ENCODE measurements at places on chromosomes 3 and 15.
A peak's percentile ranks its signal among the peaks of the same experiment; 100 is the strongest.

- peak; percentile 2 for DNase-seq
These were observed 200.8 kb upstream of the TMCO5A start for GRCh38 chr15:37733628-37734027.

GRCh38 chr3:177244606-177245005 is 47.3 kb upstream of the TBL1XR1 start:
- no peak for DNase-seq

- no peak for DNase-seq
These were observed 98.0 kb upstream of the FAM174B start for GRCh38 chr15:92753591-92753990.

DNA sequence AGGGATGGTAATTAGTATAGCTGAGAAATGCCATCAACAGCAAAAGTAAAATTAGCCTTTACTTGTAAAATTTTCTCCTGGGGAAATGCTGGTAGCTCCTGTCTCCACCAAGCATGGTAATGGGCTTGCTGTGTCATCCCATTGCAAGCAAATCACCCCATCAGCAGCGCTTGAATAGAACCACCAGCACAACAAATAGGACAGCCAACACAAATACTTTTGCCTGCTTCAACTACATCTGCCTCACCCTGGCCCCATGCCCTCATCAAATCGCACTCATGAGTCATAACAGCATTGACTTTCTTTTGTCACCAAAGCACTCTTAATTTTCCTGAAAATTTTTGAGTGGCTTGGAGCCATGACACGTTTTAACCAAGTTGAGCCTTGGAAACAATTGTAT is 52.6 kb downstream of the ERC2 start:
- no peak for DNase-seq

- DNase-seq: no peak
These were observed 33.5 kb upstream of the DCUN1D1 start for GRCh38 chr3:183013856-183014255.

- DNase-seq: no peak
These were observed 61.7 kb downstream of the PCSK6 start for GRCh38 chr15:101427606-101428487.

DNA sequence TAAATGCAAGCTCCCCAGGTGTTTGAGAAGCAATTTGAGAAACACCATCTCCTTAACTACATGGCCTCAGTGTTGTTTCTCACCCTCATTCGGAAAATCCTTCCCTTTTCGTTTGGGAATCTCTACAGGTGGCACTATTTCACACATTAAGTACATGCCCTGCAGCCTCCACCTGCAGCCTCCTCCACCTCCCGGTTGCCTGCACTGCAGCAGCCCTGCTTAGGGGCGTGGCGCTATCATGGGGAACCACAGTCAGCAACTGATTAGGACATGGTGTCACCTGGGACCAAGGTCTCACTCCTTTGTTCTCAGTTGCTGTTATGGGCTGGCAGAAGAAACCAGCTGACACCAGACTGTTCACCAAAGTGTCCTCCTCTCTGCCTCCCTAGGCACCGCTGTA is 11.7 kb upstream of the ZNF774 start:
- no peak for DNase-seq

DNA sequence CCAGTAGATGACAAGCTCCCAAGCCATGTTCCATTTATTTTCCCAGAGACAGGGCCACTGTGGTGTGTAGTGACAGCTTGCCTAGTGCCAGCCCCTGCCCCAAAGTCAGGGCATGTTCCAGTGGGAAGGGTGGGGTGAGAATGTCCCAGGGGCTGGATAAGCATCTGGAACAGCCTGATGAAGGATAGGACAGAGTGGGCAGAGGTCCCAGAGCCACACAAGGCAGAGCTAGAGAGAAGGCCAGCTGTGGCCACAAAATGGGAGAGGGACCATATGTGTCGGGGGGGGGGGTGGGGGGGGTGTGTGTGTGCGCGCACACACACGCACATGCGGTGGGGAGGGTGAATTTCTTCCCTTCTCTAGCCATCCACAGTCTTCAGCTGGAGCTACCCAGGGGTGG is 27.0 kb upstream of the TSPAN3 start:
- DNase-seq: no peak

DNA sequence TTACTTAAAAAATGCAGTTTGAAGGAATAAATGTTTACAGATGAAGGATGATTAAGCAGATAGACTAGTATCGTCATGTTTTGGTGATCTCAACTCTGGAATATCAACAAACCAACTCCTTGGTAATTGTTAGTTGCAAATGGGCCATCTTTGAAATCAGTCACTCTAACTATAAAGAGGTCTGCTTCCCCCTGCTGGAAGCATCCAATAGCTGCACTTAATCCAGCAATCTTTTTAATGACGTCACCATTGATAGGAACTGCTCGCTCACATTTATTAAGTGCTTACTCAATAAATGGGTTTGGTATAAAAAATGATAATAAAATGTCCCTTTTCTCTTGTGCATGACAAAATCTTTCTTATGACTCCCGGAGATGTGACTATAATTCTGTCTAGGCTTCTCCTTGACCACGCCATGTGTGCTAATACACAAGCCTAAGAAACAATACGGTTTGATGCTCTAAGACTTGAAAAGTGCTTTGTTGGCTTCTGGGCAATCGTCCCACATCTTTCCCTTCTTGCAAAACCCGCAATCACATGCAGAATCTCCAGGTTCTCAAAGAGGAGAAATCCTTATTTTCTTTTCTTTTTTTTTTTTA is 227.6 kb upstream of the POU1F1 start:
- peak; percentile 61 for DNase-seq

DNA sequence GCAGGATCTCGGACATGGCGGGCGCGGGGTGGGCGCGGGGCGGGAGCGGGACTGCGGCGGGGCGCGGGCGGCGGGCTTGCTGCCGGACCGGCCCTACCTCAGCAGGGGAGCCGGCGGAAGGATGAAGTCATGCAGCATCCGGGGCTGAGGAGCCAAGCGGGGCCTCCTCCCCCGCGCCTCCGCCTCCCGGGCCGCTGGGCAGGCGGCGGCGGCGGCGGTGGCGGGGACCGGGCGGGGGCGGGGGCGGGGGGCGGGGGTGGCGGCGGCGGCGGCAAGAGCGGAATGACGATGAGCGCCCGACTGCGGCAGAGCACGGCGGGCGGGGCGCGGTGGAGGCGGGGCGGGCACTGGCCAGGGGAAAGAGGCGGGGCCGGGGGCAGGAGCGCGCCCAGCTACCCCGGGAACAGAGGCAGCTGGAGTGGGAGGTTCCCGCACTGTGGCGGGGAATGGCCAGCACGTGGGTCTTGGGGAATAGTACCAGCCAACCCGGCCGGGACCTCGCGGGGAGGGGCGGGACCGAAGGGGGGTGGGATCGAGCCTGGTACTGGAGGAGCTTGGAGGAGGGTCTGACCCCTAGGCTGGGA is at the start of gene CAMK2N2:
Gene CAMK2N2 (minus strand): TSS at position 284 of the 584 bp plus-strand sequence. CDS start 268 bp downstream, at position 16.
- DNase-seq: no peak

DNA sequence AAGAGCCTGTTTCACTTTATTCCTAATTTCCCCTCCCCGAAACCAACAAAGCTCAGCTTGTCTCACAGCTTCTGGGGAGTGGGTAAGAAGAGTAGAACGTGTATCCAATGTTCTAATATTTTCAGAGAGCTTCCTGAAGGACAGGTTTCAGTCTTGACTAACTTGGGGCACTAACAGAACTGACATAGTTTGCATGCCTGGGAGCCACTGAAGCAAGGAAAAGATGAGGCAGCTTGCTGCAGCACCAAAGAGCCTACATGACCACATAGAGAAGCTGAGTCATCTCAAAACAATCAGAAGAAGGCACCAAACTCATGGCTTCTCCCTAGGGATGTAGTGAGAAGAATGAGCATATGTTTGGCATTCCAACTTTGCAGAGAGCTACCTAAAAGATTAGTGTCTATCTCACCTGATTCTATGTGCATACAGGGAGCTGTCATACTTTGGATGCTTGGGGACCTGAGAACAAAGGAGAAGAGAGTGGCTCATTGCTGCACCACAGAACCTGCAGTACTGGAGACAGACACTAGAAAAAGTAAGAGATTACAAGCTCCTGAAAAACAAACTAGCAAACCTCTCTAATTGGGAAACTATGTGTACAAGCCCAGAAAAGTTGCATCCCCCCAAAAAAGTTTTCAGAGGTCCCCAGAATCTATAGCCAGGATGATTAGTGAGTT is 86.9 kb downstream of the DCLK3 start:
- DNase-seq: no peak
